Ecto neural progenitor cell (in vitro differentiated cells): ENCODE measurements at places on chromosomes 4 and X.

- peak; percentile 77 for DNase-seq
These were observed 774 bp downstream of the FAM193A start for GRCh38 chr4:2537011-2537830.

DNA sequence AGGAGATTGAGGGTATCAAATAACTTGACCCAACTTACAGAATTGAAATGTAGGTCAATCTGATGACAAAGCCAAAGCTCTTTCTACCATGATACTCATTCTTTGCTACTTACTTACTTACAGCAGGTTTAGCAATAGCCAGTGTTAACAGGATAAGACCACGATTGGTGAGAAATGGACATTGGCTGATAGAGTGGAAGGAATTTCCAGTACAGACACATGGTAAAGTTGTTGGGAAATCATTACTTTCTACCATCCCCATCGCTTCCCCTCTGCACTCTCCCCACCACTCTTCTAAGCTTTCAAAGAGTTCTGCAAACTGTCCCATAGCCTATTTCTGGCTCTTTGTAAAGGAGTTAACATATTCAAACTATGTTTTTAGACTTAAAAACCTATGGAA lies 119.7 kb downstream of the CHRNA9 start:
- DNase-seq: no peak

DNA sequence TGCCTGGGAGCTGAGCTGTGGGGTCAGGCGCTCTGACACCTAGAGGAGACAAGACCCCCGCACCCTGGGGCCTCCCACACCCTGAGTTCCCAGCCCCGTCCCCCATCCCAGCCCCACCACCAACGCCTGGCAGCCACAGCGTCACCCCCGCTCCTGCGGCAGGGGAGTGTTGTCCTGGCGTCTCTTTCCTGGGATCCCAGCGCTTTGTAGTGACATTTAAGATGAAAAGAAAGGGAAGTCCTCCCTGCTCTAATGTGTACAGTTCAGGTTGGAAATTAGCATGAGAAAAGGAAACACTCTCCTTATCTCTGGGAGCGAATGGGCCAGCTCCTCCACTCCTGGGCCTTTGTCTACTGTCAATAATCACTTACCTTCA lies 112.1 kb downstream of the FAM53A start:
- no peak for DNase-seq

GRCh38 chr4:5999356-5999755 lies 18.9 kb downstream of the C4orf50 start:
- DNase-seq: peak; percentile 29

DNA sequence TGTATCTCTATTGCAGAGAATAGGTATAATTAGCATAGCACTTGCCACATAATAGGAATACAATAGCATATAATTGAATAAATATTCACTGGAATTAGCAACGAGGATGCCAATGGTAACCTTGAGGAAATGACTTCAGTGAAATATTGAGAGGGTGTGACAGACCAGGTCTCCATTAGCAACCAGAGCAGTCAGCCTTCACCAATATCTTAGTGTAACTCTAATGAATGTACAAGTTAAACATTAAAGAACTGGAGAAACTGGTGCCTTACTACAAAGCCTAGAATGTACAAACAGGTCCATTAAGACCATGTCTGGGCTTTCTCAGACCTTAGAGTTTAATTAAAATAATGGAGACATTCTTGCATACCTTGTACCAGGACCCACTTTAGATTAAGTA lies 143.0 kb downstream of the MAGEB17 start:
- no peak for DNase-seq

GRCh38 chr4:7330811-7331681 lies 103.7 kb downstream of the PSAPL1 start:
- no peak for DNase-seq

DNA sequence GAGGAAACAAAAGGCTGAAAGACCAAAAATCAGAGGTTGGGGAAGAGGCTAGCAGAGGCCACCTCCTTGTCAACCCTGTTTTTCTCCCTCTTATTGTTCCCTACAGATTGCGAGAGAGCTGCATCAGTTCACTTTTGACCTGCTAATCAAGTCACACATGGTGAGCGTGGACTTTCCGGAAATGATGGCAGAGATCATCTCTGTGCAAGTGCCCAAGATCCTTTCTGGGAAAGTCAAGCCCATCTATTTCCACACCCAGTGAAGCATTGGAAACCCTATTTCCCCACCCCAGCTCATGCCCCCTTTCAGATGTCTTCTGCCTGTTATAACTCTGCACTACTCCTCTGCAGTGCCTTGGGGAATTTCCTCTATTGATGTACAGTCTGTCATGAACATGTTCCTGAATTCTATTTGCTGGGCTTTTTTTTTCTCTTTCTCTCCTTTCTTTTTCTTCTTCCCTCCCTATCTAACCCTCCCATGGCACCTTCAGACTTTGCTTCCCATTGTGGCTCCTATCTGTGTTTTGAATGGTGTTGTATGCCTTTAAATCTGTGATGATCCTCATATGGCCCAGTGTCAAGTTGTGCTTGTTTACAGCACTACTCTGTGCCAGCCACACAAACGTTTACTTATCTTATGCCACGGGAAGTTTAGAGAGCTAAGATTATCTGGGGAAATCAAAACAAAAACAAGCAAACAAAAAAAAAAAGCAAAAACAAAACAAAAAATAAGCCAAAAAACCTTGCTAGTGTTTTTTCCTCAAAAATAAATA lies 179.9 kb downstream of the AR start:
- DNase-seq: no peak

DNA sequence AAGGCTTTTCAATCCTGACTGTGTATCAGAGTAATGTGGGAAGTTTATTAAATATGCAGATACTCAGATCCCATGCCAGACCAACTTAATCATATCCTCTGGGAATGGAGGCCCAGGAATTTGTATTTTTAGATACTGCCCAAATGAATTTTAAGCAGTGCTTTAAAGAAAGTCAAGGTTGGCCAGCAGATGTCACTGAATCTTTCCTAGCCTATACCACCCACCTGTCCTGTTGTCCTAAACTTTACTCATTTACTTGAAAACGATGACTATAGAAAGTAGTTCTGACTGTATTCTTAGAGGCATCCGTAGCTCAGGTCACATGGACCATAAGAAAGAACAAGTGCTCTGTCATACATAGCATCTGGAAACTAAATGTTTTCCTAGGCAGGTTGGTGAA lies 79.9 kb downstream of the AMOT start:
- DNase-seq: no peak

DNA sequence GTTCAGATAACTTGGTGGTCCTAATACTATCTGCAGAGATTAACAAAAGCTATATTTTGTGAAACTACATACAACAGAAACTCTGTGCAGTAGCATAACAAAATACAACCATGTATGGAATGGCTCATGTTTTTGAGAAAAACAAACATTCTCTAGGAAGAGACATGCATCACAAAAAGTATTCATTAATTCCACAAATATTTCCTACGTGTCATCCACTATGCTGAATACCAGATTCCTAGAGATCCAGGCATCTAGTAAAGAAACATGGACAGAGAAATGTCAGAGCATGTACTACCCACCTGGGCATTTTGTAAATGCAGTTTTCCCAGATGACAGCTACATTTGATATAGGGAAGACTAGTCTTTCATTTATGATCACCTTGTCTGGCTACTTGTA lies 248.1 kb downstream of the OPHN1 start:
- no peak for DNase-seq

GRCh38 chr4:77593101-77593500 lies 12.5 kb upstream of the CXCL13 start:
- no peak for DNase-seq

DNA sequence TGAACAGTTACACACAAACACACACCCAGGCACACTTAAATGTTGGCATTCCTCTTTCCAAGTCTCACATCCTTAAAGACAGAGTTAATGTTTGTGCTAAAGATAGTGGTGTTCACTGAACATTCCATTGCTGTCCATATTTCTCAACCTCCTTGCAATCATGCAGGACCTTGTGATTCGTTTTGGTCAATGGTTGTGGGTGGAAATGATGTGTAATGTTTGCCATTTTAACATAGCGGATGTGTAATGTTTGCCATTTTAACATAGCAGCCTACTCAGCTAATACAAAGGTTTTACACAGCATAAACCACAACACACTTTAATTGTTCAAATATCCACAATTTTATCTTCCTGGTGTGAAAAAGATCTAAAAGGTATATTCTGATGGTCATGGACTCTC lies 93.9 kb downstream of the CEP44 start:
- DNase-seq: no peak

GRCh38 chr4:11299016-11299415 lies 129.7 kb downstream of the HS3ST1 start:
- DNase-seq: no peak

DNA sequence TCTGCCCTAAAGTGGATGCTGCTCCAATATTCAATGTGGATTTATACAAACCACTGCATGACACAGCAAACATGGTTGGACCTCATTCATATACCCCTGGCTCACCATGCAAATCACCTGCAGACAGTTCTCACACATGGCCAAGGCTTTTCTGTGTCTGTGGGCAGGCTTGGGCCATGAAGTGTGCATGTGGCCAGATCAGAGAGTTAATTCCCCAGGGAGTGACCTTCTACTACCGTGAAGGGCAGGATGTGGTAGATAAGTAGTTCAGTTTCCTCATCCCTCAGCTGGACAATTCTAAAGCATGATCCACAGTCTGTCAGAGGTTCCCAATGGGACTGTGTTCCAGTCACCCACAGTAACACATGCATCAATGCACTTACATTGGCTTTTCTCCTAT lies 24.6 kb upstream of the BCLAF3 start:
- no peak for DNase-seq

DNA sequence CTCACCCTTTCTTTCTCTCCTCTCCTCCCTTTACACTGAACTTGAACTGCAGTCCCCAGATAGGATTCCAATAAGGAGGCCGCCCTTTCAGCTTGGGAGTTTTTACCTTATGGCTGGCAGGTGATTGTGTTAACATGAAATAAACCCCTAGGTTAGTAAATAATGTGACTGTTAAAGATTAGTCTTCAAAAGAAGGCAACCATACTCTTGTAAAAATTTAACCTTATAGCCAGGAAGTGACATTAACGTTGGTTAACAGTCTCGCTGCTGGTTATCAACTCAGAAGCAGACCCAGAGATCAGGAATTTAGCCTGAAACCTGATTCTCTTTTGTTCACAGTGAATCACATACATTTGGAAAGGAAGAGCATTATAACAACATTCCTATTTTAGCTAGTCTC lies 15.2 kb downstream of the FHDC1 start:
- DNase-seq: no peak

GRCh38 chr4:7485096-7485495 lies 50.4 kb upstream of the PSAPL1 start:
- DNase-seq: no peak

- no peak for DNase-seq
These were observed 10.0 kb upstream of the PPA2 start for GRCh38 chr4:105483840-105484239.

DNA sequence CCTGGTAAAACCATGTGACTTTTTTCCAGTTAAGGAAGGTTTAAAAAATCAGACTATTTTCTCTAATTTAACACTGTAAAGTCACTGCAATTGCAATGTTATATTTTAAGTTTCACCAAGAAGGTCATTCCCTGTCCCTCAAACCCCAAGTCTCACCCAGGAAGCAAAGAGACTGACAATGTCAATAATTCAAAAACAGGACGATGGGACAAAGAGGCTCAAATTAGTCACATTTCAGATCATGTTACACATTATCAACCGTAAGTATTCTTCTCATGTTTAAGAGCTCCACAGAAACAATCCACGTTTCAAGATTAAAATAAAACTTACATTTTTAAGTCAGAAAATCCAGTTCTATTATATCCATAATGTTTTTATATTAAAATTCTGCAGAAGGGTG lies 13.2 kb downstream of the SHISA3 start:
- DNase-seq: no peak

- DNase-seq: no peak
These were observed 329.3 kb downstream of the GBA3 start for GRCh38 chr4:23022032-23022431.

GRCh38 chr4:147477439-147477838 lies 3.5 kb upstream of the EDNRA start:
- no peak for DNase-seq

DNA sequence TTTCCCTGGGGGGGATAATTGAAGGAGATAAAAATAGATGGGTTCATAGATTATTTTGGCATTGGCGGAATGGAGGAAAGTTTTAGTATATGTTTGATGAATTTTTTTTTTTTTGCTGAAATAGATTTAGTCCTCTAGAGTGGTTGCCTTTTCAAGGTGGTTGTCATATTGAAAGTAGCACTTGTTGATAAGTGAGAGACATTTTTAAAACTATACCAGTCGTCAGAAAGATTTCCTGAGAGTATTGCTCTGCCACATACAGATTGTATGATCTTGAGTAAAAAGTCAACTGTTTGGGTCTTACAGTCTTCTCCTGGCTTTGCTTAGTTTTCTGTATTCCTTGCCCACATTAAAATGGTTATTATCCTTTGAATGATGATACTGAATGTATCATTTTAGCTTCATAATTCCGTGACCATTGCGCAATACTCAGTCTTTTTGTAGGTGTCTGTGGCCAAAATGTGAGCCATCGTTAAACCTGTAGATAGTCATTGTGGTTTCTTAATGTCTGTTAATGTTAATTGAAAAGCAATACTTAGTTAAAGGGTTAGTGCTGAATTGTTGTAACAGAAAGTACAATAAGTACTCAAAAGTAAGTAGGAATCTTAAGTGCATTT lies 7.1 kb downstream of the SMARCAD1 start:
- no peak for DNase-seq

DNA sequence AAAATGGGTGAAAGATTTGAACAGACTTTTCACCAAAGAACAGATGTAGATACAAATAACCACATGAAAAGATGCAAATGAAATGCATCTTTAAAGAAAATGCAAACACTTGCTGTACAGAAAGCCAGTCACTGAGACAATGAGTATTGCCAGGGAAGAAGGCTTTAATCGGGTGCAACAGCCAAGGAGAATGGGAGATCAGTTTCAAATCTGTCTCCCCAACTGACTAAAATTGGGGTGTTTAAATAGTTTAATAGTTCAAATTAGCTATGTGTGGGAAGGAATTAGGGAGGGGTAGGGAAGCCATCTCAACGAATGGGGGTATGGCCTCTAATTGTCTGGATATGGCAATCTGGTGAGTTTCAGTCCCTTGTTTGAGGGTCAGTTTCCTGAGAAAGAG lies 295.4 kb downstream of the PTTG2 start:
- DNase-seq: no peak

GRCh38 chrX:13147733-13148132 lies 103.3 kb upstream of the FAM9C start:
- no peak for DNase-seq
